Activated CD4-positive, alpha-beta T cell treated with anti-CD3 and anti-CD28 coated beads, Interleukin-10, Interleukin-2, amounts not matched to agents 100 ng/mL and 50 ng/mL, durations not matched to agents 16 hours and 8 hours (primary cell): ENCODE measurements at places on chromosomes 13 and 19.

DNA sequence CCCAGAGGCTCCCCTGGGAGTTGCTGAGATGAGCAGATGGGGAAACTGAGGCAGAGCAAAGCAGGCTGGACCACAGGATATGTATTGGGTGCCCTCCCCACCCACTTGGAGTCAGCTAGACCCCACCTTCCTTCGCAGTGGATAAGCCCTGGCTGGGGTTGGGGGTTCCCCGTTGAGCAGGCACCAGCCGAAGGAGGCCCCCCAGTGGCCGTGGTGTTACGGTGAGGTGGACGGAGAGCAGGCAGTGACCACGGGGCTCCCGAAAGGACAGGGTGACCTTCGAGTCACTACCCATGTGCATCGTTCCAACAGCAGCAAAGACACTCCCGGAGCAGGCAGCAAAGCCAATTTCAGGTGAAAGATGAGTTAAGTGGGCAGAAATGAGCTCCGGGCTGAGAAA is 62.4 kb upstream of the ADGRE5 start:
- no peak for DNase-seq

DNA sequence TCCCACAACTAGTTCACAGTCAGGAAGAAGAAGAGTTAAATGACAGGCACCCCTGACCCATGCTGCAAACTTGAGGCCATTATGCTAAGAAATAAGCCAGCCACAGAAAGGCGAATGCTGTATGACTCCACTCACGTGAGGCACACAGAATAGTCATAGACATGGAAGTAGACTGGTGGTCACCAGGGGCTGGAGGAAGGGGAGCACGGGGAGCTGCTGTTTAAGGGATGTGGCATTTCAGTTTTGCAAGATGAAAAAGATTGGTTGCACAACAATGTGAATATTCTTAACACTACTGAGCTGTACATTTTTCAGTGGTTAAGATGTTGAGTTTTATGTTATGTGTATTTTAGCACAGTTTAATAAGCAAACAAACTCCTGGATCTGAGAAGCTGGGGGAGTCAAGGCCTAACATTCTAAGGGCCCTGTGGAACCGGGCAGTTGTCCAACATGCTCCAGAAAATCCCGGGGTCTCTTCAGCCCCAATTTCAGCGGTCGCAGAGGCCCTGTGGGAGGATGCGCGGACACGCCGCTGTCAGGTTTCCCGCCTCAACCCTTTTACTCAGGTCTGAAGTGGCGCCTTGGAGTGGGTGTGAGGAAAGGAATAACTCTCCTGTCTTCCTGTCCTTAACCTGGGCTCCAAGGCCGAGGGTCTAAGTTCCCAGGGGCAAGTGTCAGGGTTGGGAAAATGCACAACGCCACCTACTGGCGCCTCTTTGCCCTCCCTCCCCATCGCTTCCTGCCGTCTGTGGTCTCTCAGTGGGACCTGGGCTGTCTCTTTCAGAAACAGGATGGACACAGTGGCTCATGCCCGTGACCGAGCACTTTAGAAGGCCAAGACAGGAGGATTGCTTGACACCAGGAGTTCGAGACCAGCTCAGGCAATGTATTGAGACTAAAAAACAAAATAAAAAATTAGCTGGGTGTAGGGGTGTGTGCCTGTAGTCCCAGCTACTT is 4.4 kb upstream of the TMEM272 start:
- DNase-seq: peak; percentile 41

GRCh38 chr13:38979891-38980749 is 10.5 kb downstream of the STOML3 start:
- no peak for DNase-seq

DNA sequence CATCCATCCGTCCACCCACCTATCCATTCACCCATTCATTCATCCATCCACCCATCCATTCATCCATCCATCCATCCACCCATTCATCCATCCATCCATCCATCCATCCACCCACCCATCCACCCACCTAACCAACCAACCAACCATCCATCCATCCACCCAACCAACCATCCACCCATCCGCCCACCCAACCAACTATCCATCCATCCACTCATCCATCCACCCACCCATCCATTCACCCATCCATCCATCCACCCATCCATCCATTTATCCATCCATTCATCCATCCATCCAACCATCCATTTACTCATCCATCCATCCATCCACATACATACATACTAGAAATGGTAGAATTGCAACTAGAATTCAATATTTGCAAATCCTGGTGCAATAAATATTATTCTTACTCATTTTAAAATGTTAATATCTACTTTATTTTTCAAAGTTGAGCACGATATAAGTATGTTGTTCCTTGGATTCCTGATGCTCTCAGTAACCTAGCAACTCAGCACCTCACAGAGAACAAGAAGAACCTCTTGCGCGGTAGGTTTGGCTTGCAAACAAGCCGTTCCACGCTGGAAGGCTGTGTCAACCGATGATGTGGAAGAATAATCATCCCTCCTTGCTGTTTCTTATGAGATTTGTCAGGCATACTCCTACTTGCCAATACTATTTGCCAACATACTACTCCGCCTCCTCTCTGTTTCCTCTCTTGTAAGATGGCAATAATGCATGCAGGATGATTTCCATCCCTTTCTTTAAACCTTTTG is 111.7 kb downstream of the GNG7 start:
- DNase-seq: no peak

- peak; percentile 40 for DNase-seq
Observed at GRCh38 chr19:30696514-30696913, 324.3 kb downstream of the ZNF536 start.

GRCh38 chr19:56660381-56661107 is 11.0 kb downstream of the ZNF835 start:
- no peak for DNase-seq

- no peak for DNase-seq
Observed at GRCh38 chr13:93218583-93218982, 8.0 kb upstream of the GPC6 start.

DNA sequence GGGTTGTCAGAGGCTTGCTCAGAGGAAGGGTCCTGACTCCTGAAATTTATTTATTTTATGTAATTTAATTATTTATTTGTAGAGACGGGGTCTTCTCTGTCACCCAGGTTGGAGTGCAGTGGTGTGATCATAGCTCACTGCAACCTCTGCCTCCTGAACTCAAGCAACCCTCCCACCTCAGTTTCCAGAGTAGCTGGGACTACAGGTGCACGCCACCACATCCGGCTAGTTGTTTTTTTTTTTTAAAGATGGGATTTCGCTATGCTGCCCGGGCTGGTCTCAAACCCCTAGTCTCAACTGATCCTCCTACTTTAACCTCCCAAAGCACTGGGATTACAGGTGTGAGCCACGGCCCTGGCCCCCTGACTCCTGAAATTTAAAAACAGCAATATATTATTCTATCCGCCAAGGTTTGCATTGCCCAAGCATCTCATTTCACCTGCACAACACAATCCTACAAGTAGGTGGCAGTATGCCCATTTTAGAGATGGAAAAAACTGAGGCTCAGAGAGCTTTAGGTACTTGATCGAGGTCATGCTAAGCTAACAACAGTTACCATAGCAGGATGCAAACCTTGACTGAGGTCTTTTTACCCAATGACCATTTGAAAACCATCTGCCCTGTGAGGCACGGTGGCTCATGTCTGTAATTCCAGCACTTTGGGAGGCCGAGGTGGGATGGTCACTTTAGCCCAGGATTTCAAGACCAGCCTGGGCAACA is 18.1 kb downstream of the ARHGEF18 start:
- peak; percentile 69 for DNase-seq

GRCh38 chr19:5698635-5699422 is 8.7 kb downstream of the RPL36 start:
- no peak for DNase-seq

DNA sequence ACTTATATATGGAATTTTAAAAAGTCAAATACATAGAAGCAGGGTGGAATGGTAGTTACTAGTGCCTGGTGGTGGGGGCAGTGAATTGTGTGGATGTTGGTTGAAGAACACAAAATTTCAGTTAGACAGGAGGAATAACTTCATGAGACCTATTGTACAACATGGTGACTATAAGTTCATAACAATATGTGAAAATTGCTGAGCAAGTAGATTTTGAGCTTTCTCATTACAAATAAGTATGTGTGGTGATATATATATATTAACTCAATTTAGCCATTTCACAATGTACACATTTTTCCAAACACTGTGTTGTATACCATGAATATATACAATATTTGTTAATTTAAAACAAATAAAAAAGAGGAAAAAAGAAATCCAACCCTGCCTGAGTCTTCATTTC is 641.1 kb downstream of the DIAPH3 start:
- no peak for DNase-seq

- no peak for DNase-seq
Observed at GRCh38 chr13:94683409-94683808, 28.9 kb downstream of the SOX21 start.

GRCh38 chr13:52695856-52696255 is 43.2 kb downstream of the SUGT1 start:
- peak; percentile 87 for DNase-seq

- no peak for DNase-seq
Observed at GRCh38 chr13:97352815-97353214, 81.2 kb upstream of the RAP2A start.

- peak; percentile 28 for DNase-seq
Observed at GRCh38 chr13:27919659-27919933, 204 bp upstream of the PDX1 start.

DNA sequence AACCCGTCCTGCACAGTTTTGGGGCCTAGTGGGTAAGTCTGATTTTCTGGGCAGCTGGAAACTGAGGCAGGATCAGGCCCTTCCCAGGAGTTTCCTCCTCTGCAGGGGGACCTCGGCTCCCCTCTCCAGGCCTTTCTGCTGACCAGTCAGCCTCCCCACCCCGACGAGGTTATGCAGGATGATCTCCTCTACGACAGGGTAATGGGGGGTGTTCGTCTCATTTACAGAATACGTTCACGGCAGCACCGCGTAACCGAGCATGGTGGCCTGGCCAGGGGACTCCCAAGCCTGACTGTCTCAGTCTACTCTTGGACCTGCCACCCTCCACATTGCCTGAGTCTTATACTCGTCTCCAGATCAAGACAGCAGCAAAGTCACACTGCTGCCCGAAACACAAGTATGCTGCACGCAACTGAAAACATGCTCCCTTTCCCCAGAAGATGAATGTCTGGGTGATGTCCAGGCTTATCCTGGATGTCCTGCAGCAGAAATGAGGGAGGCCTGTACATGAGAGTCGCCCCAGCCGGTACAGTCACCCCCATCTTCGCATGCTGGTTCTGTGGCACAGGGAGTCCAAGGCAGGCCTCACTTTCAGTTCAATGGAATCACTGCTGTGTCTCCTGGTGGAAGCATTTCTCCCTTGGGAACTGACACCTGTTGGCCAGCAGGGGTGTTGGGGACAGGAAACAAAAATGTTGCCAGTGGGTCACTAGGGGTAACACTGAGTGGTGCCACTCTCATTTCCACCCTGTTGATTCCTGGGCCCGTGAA is 120.8 kb downstream of the SOX1 start:
- no peak for DNase-seq

DNA sequence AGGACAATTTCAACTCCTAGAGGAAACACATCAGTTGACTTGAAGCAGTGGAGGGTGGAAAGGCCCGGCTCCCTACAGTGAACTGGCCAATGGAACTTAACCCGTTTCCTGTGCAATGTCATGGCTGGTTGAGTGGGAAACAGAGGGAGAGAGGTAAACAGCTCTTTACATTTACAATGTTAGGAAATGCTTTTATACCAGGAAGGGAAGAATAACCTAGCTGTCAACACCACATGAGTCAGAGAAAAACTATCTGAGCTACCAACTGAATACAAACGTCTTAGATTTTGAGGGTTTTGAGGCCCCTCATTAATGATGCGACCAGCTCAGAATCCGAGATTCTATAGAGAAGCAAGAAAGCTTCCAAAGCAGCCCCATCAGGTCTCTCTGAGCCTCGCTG is 36.7 kb downstream of the CARD8 start:
- DNase-seq: no peak

- no peak for DNase-seq
Observed at GRCh38 chr13:33694546-33694945, 123.4 kb upstream of the RFC3 start.

DNA sequence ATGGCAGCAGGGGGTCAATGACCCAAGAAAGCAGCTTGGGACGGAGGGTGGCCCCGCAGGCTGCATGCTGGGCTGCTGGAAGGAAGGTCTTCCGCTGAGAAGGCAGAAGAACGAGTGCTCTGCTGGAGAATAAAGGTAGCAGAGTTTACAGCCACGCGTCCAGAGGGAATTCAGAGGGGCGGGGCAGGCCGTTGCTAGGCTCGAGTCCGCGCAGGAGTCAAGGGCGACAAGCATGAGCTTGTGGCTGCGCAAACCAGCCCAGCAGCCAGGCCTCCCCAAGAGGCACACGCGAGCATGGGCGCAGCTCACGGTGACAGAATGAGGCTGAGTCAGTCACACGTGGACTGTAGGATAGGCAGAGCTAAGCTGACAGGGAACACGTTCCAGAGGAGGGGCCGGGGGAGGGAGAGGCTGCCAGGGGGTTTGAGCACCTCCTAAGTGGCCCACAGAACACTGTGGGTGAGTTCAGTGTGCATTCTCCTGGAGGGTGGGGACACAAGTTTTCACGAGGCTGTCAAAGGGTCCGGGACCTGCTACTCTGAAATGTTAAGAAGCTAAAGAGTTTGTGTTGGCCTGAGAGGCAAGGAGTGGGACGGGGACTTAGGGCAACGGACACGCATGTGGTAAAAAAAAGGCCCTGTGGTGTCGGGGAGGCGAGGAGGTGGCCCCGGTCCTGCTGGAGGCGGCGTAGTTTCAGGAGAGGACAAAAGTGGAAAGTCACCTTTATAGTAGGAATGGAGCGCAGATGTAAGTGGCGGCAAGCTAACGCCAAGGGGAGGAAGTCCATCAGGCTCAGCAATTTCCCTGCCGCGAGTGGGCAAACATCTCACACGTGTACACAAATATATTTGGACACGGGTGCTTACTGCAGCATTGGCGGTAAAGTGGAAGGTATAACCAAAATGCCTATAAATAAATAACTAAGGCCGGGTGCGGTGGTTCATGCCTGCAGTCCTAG is 17.7 kb downstream of the RFX2 start:
- no peak for DNase-seq

- DNase-seq: peak; percentile 90
Observed at GRCh38 chr13:32905063-32905863, 111.0 kb upstream of the KL start.

DNA sequence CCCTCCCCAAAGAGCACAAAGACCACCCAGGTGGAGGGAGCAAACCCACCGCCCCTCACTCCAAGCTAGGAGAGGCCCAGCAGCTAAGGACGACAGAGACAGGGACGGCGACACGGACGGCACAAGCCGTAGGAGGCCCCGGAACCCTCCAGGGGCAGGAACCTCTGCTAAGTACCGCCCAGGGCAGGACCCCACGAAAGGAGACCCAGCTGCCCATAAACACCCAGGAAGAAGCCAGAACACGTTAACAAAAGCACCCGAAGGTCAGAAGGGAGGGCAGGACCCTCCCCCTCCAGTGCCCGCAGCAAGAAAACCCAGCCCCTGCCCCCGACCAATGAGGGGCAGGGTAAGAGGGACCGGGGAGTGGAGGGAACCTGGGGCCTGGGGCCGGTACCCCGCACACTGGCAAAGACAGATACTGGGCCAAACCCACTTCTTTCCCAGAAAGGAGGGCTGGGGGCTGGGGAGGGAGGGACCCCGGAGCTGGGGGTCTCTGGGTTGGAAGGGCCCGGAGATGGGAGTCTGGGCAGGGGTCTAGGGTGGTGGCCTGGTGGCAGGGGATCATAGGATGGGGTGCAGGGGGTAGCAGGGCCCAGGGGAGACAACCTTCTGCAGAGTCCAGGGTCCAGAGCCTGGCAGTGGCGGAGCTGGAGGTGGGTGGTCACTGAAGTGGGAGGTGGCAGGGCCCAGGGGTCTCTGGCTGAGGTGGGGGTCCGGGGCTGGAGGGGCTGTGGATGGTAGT is 2.4 kb downstream of the BTBD2 start:
- no peak for DNase-seq
